LNCaP clone FGC (cell line): ENCODE measurements at places on chromosomes 2 and 18.

DNA sequence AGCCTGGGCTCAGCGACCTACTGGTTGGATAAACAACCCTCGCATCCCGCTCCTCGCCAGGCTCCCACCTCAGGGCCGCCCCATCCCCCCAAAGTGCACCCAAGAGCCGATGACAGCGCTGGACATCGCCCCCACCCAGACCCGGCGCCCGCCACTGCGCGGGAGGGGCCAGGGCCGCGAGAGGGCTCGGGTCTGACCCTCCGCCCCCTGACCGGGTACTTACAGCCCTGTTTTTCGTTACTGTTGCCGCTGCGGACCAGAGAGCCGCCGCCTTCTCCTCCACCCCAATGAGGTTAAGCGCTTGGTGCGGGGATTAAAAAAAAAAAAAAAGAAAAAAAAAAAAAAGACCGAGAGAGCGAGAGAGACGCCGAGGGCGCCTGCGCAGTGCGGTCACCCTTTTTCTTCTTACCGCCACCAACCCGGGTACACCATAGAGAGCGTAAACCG, at the start of gene CLASP1:
TSS of gene CLASP1 (minus strand) at position 314 of the 447 bp plus-strand sequence. CDS start 43,567 bp downstream, outside the sequence.
- DNase-seq, result no peak

GRCh38 chr2:10400978-10401951, 46.9 kb downstream of the ODC1 start:
- no peak for DNase-seq

DNA sequence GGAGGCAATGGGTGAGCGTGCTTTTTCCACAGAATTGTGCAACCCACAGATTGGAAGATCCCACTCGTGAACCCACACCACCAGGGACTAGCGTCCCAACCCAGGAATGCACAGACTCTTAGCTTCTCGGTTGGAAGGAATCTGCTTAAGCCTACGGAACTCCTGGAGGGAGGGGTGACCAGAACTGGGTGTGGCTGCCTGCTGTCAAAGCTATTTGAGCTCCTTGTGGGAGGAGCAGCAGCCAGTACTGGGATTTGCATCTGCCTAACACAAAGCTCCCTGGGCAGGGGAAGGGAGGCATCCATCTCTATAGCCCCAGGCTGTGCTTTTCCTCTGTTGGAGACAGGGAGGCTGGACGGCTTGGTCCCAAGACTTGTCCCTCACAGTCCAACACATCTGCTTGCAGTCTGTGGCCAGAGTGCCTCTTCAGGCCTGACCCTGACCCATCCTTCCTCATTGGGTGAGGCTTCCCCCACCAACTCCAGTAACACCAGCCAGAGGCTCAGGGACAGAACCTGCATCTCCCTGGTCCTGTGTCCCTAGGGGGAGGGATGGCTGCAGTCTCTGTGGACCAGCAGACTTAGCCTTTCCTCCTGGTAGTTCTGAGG, 27.9 kb downstream of the HNMT start:
- no peak for DNase-seq

- peak; percentile 7 for DNase-seq
Measured at GRCh38 chr18:10490401-10491165, 35.2 kb upstream of the NAPG start.

DNA sequence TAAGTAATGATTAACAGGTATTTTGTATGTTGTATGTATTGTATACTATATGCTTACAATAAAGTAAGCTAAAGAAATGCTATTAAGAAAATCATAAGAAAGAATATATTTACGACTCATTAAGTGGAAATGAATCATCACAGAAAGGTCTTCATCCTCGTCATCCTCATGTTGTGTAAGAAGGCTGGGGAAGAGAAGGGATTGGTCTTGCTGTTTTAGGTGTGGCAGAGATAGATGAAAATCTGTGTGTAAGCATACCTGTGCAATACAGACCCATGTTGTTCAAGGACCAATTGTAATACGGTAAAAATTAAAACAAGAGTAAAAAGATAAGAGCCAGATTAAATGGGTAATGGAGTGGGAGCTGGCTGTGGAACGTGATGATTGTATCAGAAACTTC, 16.6 kb downstream of the SLC35F5 start:
- no peak for DNase-seq

GRCh38 chr2:239358062-239358754, 42.6 kb downstream of the HDAC4 start:
- peak; percentile 83 for DNase-seq

DNA sequence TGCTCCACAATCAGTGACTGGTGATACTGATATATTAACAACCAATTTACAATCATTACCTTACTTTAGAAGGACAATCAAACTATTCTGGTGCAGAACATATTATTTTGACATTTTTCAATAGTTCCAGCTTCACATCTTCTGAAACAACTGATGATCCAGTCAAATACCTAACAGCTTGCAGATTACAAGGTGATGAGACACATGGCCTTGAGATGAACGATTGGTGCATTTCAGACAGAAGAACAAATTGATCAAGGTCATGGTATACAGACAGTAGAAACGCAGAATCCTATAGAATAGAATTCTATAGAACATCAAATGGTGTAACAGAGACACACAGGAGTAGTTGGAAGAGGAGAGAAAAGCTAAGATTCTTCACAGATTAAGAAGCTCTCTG, 24.8 kb downstream of the SESTD1 start:
- DNase-seq, result no peak

GRCh38 chr2:99845296-99845695, 297.1 kb downstream of the AFF3 start:
- no peak for DNase-seq

- no peak for DNase-seq
Measured at GRCh38 chr2:9991829-9992273, 40.4 kb downstream of the GRHL1 start.

GRCh38 chr2:31246184-31246852, 12.4 kb downstream of the EHD3 start:
- DNase-seq, result no peak

DNA sequence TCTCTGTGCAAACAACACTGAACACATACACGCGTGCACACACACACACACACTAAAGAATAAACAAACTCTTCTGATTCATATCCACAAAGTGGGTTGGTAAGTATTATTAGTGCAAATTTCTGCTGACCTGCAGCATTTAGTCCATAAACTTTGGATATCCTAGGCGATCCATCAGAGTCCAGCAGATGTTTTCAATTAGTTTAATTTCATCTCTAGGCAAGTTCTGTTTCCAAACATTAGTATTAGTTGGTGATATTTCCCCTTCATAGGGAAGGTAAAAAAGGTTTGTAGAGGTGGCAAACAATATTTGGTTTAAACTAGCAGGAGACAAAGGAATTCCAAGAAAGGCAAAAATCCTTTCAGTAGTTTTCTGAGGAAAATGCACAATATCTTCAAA, 5.7 kb downstream of the DSEL start:
- DNase-seq, result peak; percentile 49

DNA sequence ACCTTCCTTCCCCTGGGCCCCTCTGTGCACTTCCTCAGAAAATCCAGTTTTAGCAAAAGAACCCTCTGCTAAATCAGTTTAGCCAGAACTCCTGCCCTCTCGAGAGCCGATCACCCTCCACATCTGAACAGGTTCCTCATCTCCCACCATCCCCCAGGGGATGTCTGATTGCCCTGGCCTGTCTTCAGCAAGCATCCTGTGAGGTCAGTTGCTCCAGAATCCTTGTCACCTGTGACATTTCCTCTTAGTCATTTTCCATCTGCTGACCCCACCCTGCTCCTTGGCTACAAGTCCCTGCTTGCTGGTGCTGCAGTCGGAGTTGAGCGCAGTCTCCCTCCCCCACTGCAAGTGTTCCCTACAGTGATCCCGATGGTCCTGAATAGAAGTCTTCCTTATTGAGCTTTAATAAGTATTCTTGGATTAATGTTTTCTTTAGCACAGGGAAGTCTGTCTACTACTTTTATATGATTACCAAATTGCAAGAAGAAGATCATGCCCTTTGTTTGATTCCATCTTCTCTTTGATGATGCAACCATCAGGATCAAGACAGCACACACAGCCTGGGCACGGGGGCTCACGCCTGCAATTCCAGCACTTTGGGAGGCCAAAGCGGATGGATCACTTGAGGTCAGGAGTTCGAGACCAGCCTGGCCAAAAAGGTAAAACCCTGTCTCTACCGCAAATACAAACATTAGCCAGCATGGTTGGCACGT, 30.9 kb upstream of the UBE2F start:
- no peak for DNase-seq

DNA sequence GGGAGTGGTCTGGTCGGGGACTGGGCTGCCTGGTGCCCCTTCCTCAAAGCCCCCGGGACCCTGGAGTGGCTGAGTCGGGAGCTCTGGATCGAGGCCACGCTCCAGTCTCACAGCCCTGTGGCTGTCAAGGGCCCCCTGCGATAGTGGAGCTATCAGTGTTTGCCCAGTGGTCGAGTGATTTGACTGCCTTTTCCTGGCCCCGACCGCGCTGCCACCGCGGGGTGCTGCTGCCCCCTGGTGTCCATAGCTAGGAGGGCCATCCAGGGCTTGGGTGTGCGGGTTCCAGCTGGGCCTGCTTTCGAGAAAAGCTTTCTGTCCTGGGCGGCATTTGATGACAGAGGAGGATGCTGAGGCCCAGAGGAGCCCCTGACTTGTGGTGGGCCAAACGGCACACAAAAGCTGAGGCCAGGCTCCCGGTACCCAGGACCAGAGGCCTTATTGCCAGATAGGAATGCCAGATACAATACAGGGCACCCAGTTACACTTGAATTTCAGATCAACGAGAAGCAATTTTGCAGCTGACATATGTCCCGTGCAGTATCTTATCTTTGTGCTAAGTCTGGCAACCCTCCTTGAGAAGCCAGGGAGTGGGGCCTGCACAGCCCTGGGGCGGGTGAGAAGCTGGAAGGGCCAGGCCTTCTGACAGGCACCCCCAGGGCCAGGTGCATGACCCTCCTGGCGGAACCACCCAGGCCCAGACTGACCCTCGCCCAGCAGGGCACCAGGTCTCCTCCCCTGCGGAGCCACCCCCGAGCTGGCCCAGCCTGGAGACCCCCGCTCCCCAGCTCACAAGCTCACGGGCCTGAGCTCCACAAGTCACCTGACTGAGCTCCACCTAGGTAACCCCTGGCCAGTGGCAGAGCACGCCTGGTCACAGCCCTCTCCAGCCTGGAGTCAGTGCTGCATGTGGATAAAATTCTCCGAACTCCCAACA, 13.0 kb downstream of the ODC1 start:
- DNase-seq, result no peak

DNA sequence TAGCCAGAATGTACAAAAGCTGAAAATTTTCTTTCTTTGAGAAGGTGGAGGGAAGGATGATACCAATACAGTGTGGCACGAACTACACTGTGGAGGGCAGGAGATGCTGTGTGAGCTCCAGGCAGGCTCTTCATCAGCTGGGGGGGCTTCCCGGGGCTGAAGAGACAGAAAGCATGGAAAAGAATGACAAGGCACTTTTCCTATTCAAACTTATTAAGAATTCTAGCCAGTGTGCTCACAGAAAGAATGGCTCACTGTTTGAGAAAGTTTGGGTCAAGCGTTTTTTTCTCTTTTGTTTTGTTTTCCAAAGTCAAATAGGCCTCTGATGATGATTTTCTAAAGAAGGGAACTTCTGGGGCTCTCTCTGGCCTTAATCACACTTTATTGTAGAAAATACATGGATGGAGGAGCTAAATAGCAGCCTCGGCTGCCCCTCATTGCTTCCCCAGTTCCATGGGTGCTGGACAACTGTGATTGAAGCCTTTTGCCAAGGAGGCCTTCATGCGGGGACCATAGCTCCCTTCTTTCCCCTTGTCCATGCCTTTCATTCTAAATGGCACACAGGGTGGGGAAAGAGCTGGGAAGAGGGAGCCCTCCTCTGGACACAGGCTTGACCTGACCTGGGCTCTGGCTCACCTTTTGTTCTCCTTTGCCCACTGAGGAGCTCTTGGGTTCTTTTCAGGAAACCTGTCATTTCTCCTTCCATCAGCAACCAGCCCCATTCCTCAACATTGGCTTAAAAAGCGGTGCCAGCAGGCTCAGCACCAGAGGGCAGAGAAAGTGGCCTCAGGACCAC, 130.6 kb downstream of the TDRD15 start:
- no peak for DNase-seq

GRCh38 chr2:68282811-68283418, 30.6 kb upstream of the PPP3R1 start:
- DNase-seq, result no peak

DNA sequence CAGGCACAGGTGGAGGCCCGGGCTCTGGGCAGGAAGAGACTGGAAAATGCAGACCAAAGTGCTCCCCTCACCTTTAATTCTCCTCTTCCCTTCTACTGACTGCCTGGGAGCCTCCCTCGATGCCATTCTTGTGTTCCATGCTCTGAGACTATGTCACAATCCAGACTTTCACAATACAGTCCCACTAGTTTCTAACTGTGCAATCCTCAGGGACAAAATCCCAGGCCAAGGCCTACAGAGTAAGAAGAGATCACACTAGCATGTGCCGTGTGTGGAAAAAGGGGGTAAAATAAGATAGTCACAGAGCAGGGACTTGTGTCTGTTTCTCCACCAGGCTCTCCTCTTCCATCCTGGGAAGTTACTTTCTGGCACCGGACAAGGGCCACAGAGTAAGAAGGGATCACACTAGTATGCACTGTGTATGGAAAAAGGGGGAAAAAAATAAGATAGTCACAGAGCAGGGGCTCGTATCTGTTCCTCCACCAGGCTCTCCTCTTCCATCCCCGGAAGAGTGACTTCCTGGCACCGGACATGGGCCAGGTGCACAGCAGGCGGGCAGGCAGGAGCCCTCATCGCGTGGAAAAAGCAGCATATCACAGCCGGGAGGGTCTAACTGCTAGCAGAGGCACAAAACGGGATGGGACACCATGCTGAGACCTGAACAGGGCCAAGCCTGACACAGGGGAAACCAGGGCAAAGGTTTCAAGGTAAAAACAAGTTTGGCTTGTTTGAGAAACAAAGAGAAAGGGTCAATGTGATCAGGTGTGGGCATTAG, 9.6 kb downstream of the CYB5A start:
- DNase-seq, result peak; percentile 93

- no peak for DNase-seq
Measured at GRCh38 chr2:44555700-44556099, 194.0 kb downstream of the CAMKMT start.

GRCh38 chr2:172436889-172437288, 9.5 kb downstream of the ITGA6 start:
- no peak for DNase-seq

GRCh38 chr2:221573430-221574230, 1.5 kb upstream of the EPHA4 start:
- DNase-seq, result no peak

DNA sequence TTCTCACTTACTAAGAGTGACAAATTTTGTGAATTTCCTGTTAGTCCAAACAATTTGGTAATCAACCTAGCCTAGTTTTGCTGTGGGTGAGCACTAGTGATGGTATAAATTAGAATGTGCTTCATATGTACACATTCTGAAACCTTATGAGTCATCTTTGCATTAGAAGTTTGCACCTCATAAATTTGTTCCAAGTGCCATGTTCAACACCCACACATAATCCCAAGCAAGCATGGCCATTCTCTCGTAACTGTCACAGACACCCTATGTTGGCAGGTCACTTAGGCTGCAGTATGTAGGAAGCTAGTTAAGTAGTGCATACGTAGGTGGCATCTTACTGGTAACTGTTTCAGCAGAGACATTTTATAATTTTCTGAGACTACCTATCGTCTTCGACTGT, 46.9 kb downstream of the NAB1 start:
- DNase-seq, result no peak

GRCh38 chr2:218289639-218290315, 2.5 kb downstream of the TMBIM1 start:
- DNase-seq, result no peak
